Left cardiac atrium (tissue), 4 donors: ENCODE measurements at places on chromosomes 4 and X.

DNA sequence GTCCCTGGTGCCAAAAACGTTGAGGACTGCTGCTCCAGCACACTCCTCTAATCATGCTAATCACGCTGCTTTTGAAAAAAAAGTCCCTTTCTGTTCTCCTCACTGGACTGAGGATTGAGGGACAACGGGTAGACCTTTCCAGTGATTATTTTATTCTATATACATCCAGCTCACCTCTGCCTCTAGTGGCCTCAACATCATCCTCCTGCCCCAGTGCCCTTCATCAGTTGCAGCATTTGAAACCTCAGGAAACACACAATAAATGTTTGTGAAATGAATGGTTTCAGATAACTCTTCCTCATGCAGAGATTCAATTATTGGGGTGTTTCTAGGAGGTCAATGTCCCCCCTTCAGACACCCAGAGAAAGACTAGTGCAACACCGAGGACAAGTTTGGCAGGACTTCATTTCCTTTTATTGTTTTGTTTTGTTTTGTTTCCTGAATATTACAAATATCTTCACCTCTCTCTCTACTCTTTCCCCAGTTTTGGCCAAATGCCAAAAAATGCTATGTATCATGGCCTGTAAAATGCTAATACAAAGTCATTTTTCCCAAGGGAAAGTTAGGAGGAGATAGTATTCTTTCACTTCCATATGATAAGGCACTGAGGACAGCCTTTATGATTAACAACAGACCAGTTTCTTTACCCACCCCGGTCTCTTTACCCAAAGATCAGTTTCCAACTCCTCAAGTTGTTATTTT is 460.1 kb upstream of the SLIT2 start:
- DNase-seq = no peak

DNA sequence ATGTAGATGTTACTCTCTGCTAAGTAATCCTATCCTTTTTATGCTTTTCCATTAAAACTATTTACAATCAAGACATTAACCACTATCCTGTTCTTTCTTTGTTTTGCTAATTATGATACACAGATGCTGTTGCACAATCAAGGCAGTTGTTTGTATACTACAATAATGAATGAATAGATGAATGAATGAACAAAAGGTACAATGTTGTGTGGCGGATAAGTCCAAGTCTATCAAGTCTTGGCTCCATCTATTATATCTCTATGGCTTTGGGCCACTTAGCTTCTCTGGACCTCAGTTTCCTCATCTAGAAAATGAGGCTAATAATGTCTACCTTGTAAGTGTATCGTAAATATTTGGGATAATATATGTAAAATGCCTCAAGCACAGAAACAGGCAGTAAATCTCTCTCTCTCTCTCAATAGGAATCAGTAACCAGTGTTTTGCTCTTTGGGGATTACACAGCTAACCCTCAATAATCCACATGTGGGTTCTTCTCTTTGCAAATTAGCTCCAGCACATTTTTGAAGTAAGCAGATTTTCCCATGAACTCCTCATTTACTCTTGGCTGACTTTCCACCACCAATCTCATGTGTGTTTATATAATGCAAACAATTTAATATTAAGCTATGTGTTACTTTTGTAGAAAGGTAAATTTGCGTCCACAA is 27.8 kb upstream of the TSPAN5 start:
- DNase-seq = no peak

DNA sequence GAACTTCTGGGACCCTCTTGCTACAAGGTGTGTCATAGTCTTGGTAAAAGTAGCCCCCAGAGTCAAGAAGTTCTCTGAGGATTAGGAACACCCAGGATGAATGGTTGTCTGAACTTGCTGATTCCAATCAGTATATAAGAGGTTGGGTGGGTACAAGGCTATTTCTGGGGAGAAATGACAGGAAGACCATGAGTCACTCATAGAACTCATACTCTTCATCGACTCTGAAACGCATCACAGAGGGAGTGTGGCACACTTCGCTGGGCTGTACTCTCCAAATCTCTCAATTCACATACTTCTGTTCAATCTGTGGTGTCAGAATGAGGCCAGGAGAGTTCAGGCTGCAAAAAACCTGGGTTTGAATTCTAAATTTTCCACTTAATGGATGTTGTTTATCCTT is 193.2 kb upstream of the LEF1 start:
- no peak for DNase-seq

- no peak for DNase-seq
Measured at GRCh38 chrX:15343075-15343476, 7.8 kb upstream of the PIGA start.

- no peak for DNase-seq
Measured at GRCh38 chrX:17725181-17725580, 12.1 kb upstream of the SCML1 start.

- no peak for DNase-seq
Measured at GRCh38 chr4:39305912-39306677, 60.1 kb downstream of the RFC1 start.

GRCh38 chrX:141469469-141469868 is 115.1 kb downstream of the SPANXA1 start:
- DNase-seq = no peak

DNA sequence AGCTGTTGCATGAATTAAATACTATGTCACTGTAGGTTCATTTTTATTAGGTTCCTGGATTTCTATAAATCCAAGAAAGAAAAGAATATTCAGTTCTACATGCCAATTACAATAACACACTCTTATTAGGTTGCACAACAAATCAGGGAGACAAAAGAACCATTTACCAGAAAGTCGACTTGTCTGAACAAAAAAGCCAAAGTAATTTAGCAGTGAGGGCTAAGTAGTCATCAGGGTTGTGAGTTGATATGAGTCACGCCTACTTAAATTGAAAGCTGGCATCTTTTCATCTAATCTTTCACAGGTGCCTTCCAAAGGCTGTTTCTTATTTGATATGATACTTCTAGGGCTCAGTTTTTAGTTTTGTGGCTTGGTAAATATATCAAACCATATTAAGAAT is 25.4 kb upstream of the GNRHR start:
- no peak for DNase-seq

DNA sequence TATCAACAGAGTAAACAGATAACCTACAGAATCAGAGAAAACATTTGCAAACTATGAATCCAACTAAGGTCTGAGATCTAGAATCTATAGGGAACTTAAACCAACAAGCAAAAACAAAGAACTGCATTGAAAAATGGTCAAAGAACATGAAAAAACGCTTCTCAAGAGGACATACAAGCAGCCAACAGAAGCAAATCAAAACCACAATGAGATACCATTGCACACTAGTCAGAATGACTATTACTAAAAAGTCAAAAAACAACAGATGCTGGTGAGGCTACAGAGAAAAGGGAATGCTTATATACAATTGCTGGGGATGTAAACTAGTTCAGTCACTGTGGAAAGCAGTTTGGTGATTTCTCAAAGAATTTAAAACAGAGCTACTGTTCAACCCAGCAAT is 255.7 kb downstream of the TMEM47 start:
- no peak for DNase-seq

DNA sequence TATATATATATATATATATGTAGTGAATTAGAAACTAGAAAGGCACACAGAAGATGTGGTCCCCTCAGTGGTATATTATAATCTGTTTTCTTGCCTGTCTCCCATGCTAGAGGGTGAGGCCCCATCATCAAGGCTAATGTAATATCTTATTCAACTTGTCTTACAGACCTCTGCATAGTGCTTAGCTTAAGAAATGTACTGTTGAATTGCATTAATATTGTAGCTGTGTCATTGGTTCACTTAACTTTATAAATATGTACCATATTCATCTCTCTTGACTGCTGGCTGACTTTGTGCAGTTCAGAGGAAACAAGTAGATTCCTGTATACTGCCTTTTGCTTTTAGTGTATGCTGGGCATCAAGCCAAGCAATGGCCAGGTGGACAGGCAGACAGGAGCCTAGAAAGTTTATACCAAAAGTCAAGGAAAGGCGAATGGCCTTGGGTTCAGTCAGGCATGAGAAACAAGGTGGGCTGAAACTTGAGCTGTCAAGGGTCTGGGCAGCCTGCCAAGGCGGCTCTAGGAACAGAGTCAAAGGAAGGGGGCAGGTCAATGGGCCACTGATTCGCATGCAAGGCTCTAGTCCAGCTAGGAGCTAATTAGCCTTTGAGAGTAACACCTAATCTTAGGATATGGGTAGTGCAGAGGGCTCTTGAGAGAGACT is 78.8 kb upstream of the LEF1 start:
- no peak for DNase-seq
